ENCODE measurements at places on chromosomes 13 and 19.

- DNase-seq, result no peak
Measured at GRCh38 chr13:77494226-77494625, 41.3 kb upstream of the SCEL start.

- DNase-seq, result peak; percentile 55
Measured at GRCh38 chr19:50315773-50316448, 13.3 kb downstream of the KCNC3 start.

- DNase-seq, result no peak
Measured at GRCh38 chr13:64528838-64529237, 2701.3 kb downstream of the PCDH9 start.

- DNase-seq, result no peak
Measured at GRCh38 chr13:30276178-30276577, 31.2 kb downstream of the KATNAL1 start.

- DNase-seq, result peak; percentile 70
Measured at GRCh38 chr19:8307965-8308866, at the start of gene CD320. TSS of gene CD320 (minus strand) at chr19:8308358. CDS start at chr19:8308290, 68 bp downstream.

GRCh38 chr19:2615782-2616181 is 86.7 kb downstream of the GNG7 start:
- no peak for DNase-seq

- DNase-seq, result no peak
Measured at GRCh38 chr19:52331757-52332156, 4.3 kb upstream of the ZNF610 start.

DNA sequence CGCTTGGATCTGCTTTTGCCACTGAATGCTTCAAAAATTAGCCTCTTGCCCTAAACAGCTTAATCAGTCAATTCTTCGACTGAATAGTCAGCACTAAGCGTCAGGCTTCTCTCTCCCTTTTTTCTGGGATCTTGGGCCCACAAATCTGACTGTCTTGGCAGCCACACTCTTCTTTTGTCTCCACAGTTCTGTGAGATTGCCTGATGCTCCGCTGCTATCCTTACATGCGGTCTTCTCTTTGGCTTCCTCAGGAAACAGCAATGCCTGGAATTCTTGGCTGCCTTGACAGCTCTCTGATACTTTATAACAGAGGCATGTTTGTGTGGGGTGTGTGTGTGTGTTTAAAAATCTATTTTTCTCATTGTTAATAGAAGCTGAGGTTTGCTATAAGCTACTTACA is 32.6 kb downstream of the ERCC5 start:
- DNase-seq, result no peak

Measured in NCI-H187 (cell line).